Brain pericyte (primary cell): ENCODE measurements at places on chromosomes 7 and 10.

GRCh38 chr7:114575098-114575497, 160.5 kb downstream of the FOXP2 start:
- no peak for DNase-seq

DNA sequence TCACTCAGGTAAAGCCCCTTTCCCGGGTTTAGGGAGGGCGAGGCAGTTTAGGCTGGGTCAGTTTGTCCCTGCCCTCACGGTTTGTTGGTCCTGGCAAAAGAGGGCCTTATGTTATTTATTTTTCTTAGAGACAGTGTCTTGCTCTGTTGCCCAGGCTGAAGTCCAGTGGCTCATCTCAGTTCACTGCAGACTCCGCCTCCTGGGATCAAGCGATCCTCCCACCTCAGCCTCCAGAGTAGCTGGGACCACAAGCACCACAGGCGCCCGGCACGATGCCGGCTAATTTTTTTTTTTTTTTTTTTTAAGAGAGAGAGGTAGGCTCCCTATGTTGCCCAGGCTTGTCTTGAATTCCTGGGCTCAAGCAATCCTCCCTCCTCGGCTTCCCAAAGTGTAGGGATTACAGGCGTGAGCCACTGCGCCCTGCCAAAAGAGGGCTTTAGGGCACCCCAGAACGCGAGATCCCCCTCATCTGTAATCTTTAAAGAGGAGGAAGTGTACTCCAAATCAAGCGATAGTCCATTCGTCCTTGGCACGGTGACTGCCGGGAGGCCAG, 626 bp upstream of the BMS1 start:
- DNase-seq = no peak

DNA sequence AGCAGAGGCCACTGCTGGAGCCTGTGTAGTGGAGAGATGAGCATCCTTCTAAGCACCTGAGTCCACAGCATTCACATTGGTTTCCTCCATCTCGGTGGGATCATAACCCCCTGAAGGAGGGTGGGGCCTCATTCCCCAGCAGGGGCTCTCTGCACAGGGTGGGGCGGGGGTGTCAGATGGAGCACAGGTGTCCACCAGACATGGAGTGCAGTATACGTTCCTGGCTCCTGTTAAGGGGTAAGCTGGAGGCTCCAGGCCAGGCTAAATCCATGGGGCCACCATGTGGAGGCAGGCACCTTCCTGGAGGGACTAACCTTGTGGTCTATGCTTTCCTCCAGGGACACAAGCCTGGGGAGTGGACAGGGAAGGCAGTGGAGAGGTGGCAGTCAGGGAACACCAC, 252.6 kb downstream of the GRID1 start:
- DNase-seq = no peak

- no peak for DNase-seq
These were observed 7.6 kb upstream of the CALML5 start for GRCh38 chr10:5506751-5507648.

- no peak for DNase-seq
These were observed 60.9 kb downstream of the SPOCK2 start for GRCh38 chr10:72027498-72027897.

- no peak for DNase-seq
These were observed 19.3 kb downstream of the TCAF1 start for GRCh38 chr7:143882604-143883078.

- DNase-seq = no peak
These were observed 17.3 kb downstream of the SLC25A13 start for GRCh38 chr7:96304573-96304972.

DNA sequence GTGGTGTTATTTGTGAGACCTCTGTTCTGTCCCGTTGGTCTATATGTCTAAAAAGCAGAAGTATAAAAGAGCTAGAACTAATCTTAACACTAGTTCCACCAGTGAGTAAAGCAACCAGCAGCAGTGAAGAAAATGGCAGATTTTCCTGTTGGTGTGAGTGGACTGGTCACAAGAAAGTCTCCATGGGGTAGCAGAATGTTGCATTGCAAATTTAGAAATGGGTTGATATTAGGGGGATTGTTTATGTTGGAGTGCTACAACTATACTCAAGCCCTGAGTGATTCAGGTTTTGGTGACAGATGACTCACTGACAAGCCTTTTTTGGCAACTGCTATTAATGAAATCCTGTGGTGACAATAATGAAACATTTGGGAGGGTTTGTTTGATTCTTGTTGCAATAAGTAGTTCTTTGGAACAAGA, 5.6 kb downstream of the AVL9 start:
- DNase-seq = no peak

- no peak for DNase-seq
These were observed 11.3 kb downstream of the TSPAN14 start for GRCh38 chr10:80465451-80465835.

DNA sequence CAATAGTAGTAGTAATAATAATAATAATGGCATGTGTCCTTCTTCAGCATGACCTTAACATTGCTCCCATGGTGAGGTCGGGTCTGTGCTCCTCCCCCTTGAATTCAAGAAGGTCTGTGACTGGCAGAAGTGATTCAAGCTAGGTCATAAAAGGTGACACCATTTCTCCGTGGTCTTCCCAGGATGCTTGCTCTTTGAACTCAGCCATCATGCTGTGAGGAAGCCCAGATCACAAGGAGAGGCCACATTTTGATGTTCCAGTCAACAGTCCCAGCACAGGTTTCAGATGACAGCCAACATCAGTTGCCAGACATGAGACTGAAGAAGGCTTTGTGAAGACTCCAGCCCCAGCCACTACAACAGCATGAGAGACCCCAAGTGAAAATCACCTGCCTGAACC, 83.9 kb downstream of the SEPTIN14 start:
- DNase-seq = no peak
